ENCODE measurements at places on chromosomes 5 and 9. TPM values are rescaled to one million over a fixed set of nuclear protein-coding genes. Genes with fewer than 3 reads are reported as not detected.

- H3K4me1 ChIP-seq, result peaks cover 13% of the 10 kb centered on the region
- no peak for DNase-seq
- H3K27me3 ChIP-seq, result no peaks in the 10 kb centered on the region
- H3K4me3 ChIP-seq, result no peak overlapping the region
- no peak overlapping the region for H3K27ac ChIP-seq
- no peaks in the 10 kb centered on the region for H3K36me3 ChIP-seq
Observed at GRCh38 chr9:125462861-125463291, 201.2 kb downstream of the GAPVD1 start.

GRCh38 chr9:75490326-75490725 lies 400.1 kb upstream of the PCSK5 start:
- DNase-seq, result no peak
- H3K27ac ChIP-seq, result no peak overlapping the region
- no peaks in the 10 kb centered on the region for H3K27me3 ChIP-seq
- H3K4me3 ChIP-seq, result no peak overlapping the region
- H3K4me1 ChIP-seq, result no peaks in the 10 kb centered on the region

DNA sequence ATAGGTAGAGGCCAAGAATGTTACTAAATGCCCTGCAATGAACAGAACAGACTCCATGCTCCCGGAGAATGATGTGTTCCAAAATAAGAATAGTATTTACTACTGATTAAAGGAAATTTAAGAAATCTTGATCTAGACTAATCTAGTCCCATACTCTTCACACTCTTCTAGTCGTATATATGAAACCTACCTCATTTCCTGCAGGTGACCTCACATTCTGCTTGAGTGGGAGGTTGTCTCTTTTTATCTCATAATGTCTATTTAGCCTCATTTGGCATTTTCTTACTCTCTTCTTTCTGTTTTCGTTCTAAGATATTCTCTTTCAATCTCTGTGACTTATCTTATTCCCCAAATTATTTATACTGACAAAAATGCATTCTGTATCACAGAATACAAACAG lies 9.2 kb upstream of the SHOC1 start:
- no peaks in the 10 kb centered on the region for H3K27me3 ChIP-seq
- H3K36me3 ChIP-seq, result no peaks in the 10 kb centered on the region
- DNase-seq, result no peak
- H3K27ac ChIP-seq, result no peak overlapping the region
- H3K4me3 ChIP-seq, result no peak overlapping the region

GRCh38 chr9:38518826-38519225 lies 94.6 kb upstream of the IGFBPL1 start:
- no peaks in the 10 kb centered on the region for H3K4me1 ChIP-seq
- no peak overlapping the region for H3K27ac ChIP-seq
- no peak overlapping the region for H3K4me3 ChIP-seq
- H3K36me3 ChIP-seq, result no peaks in the 10 kb centered on the region
- DNase-seq, result no peak

DNA sequence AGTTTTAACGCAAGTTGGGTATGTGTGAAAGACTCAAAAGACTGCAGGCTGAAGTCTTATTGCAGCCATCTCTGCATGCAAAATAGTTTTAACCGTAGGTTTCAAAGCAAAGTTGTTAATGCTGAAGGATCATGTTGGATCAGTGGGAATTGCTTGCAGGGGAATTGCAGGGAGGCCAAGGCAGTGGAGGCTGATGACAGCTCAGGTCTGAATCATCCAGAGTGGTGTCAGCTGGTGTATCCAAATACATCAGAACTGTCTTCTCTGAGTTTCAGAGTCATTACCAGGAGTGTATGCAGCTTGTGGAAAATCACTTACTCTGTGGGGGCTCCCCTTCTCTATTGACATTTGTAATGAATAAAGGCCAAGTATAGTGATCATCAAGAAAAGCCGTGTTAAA lies 435.7 kb downstream of the SH3GL2 start:
- H3K4me3 ChIP-seq, result no peak overlapping the region
- DNase-seq, result no peak
- H3K27ac ChIP-seq, result no peak overlapping the region
- H3K4me1 ChIP-seq, result no peaks in the 10 kb centered on the region

DNA sequence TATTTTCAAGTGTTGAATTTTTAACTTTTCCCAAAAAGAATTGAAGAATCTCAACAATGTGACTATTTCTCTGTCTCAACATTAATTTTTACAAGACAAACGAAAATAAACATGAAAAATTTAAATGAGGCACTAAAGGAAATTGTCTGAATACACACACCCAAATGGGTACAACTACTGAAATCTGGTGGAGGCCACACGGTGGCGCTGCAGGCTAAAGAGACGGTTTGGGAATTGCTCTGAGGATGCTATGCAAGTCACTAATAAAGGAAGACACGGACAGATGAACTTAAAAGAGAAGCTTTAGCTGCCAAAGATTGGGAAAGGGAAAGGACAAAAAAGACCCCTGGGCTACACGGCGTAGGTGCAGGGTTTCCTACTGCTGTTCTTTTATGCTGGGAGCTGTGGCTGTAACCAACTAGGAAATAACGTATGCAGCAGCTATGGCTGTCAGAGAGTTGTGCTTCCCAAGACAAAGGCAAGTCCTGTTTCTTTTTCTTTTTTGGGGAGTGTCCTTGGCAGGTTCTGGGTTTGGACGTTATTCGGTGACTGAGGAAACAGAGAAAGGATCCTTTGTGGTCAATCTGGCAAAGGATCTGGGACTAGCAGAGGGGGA lies at the start of gene PCDHB10:
Gene PCDHB10, plus strand, starts transcription at position 244 of the 616 bp plus-strand sequence. Its CDS starts 200 bp downstream, at position 444.
- H3K27me3 ChIP-seq, result no peaks in the 10 kb centered on the region
- H3K4me3 ChIP-seq, result no peak within 1 kb of the TSS
- DNase-seq, result no peak

The PCDHGA11 gene
- 1.4 TPM for polyA plus RNA-seq

The DEPDC1B gene
- polyA plus RNA-seq, result 0.36 TPM

The SHROOM1 gene
- polyA plus RNA-seq, result 5.9 TPM

The RHOBTB3 gene
- polyA plus RNA-seq, result 52.8 TPM

The CD274 gene
- polyA plus RNA-seq, result 0.57 TPM
